IPS-NIHi11 (cell line): ENCODE measurements at places on chromosomes 6 and 20.

GRCh38 chr6:156881687-156882629 is 104.8 kb downstream of the ARID1B start:
- no peak for DNase-seq

DNA sequence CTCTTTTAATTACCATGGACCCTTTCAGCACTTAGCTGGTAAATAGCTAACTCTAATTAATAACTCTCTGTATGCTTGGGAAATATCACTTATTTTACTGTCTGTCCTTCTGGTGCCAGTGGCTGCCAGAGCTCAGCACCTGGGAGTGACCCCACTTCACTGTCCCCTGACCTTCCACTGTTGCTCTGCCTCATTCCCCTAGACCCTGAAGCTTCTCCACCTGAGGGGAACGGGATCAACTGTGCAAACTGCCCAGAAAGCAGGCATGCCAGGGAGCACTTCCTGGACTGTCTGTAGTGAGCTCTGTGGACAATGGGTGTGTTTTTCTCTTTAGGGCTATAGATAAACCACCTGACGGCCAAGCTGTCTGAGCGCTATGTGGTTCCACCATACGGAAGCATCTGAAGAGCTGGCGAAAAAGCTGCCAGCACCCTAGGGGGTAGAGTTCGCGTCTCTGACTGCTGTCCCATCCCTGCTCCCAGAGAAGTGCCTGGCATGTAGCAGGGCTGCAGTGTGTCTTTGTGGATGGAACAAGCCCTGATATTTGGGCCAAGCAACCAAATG is 106.3 kb upstream of the FOXA2 start:
- DNase-seq = no peak

- DNase-seq = peak; percentile 82
Observed at GRCh38 chr20:58843128-58843556, 7.6 kb downstream of the GNAS-AS1 start.

DNA sequence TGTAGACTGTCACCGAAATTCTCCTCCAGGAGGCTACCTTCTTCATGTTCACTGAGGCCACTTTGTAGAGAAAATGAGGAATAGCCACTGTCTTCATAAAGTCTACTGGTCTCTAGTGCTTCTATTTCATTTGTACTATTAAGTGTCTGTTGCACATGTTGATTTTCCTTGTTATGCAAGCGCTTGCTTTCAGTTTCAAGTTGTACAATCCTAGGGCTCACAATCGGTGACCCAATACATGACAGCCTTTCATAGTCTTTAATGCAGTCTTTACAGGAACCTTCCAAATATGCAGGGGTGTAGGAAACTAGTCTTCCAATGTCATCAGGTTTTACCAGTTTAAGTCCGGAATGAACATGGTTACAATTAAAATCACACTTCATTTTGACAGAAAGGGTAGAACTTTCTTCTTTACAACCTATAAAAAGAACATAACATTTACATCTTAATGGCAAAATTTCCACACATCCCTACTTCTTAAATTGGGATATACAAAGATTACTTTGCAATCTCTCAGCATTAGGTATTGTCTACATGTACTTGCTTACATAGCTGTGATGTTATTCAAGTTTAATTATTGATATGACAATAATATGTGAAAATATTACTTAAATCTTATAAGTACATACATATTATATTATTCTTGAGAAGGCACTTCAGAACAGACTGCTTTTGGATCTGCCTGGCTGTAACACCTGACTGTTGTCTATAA is 7.5 kb downstream of the FBXO5 start:
- DNase-seq = no peak

GRCh38 chr6:71533939-71534379 is 245.3 kb downstream of the OGFRL1 start:
- DNase-seq = peak; percentile 20

DNA sequence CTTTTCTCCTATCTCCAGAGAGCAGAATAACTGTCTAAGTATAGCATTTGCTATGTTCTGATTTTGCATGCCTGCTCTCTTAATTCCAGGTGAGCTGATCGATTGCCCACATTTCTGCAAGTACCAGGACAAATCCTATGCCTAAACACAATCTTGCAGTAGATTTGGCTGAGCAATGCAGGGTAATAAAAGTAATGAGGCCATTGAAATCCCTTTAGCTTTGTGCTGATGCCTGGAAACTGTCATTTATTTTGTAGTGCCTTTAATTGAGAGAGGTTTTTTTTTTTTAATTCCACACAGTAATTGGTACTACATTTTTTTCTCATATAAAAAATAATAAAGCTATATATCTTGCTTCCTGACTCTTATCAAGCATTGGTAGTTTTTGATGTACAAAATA is 252.3 kb downstream of the NKAIN2 start:
- DNase-seq = no peak

GRCh38 chr20:16050366-16050765 is 522.9 kb downstream of the KIF16B start:
- no peak for DNase-seq

DNA sequence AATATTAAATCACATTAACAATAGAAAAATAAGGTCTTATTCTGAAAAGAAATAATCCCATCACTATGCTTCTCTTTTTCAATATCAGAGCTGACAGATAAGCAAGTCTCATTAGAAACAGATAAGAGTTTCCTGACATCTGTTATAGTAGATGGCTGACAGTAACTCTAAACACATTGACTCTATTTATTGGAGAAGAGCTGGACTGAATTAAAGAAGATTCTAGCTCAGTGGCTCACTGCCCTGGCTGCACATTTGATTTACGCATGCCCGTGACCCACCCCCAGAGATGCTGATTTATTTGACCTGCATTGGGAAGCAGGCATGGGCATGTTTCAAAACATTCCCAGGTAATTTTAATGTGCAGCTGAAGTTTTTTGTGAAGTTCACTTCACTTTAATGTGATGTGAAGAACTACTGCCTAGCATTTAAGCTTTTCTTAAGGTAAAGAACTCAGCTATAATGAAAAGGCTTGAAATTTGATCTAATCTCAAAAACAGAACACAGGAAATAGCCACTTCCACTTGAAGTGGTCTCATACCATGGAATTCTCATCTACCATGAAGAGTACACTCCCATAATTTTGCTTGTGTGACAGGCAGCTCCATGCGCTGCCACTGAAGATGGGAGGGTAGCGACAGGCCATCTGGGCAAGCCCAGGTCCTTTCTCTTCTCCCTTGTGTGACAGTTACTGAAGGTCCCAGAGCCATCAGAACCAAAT is 162.3 kb downstream of the TPBG start:
- DNase-seq = no peak

DNA sequence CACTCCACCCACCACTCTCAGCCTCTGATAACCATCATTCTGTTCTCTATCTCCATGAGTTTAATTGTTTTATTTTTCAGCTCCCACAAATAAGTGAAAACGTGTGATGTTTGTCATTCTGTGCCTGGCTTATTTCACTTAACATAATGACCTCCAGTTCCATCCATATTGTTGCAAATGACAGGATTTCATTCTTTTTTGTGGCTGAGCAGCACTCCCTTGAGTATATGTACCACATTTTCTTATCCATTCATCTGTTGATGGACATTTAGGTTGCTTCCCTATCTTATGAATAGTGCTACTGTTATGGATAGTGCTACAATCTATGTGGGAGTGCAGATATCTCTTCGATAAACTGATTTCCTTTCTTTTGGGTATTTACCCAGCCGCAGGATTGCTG is 103.3 kb upstream of the PDE7B start:
- no peak for DNase-seq

- no peak for DNase-seq
Observed at GRCh38 chr6:116349216-116349615, 21.5 kb upstream of the DSE start.

- no peak for DNase-seq
Observed at GRCh38 chr6:98529364-98529763, 305.0 kb upstream of the POU3F2 start.

- DNase-seq = no peak
Observed at GRCh38 chr6:45895569-45895968, 120.1 kb downstream of the CLIC5 start.

DNA sequence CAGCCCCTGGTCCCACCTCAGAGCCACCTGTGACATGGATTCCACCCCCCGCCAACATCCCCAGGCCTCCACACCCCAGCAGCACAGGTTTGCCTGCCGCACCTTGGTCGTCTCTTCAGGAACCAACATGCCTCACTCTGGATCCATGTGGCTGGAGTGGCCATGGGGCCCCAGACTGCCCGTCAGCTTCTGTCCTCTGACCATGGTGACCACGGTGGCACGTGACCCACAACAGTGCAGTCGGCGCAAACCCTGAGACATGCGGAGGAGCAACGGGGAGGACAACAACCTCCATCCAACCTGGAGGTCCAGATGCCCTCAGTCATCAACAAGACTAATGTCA is 85.6 kb downstream of the ANKRD60 start:
- no peak for DNase-seq

DNA sequence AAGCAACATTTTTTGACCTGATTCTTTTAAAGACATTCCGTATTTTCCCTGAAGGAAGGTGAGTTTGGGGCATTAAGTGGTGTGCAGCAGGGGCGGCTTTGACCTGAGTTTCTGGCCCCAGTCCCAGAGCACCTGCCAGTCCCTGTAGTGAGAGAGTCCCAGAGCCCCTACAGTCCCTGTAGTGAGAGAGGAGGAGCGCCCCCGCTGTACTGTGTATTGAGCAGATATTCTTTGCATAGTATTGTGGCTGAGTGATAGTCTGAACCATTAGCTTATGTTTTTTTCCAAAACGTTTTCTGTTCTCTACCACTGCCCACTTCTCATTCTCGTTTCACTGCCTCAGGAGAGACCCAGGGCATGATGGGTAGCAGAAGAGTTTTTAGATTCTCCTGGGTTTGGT is 17.2 kb upstream of the SH3BGRL2 start:
- DNase-seq = no peak

DNA sequence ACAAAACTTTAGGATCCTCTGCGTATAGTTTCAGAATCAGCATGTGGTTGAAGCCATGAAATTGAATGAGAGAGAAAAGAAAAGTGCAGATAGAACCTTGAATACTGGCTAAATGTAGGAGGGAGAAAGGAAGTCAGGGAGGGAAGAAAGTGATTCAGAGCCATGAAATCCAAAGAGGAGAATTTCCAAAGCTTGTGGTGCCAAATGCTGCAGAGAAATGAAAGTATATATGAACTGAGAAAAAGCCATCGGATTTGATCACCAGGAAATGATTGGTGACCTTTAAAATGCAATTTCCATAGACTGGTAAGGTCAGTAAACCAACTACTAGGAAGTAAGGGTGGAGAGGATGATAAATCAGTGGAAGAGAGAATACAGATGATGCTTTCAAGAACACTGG is 142.3 kb downstream of the TFAP2A start:
- no peak for DNase-seq

- DNase-seq = no peak
Observed at GRCh38 chr20:19633985-19634384, 124.1 kb upstream of the RIN2 start.

GRCh38 chr20:35451295-35451694 is 4.1 kb upstream of the CEP250 start:
- no peak for DNase-seq

DNA sequence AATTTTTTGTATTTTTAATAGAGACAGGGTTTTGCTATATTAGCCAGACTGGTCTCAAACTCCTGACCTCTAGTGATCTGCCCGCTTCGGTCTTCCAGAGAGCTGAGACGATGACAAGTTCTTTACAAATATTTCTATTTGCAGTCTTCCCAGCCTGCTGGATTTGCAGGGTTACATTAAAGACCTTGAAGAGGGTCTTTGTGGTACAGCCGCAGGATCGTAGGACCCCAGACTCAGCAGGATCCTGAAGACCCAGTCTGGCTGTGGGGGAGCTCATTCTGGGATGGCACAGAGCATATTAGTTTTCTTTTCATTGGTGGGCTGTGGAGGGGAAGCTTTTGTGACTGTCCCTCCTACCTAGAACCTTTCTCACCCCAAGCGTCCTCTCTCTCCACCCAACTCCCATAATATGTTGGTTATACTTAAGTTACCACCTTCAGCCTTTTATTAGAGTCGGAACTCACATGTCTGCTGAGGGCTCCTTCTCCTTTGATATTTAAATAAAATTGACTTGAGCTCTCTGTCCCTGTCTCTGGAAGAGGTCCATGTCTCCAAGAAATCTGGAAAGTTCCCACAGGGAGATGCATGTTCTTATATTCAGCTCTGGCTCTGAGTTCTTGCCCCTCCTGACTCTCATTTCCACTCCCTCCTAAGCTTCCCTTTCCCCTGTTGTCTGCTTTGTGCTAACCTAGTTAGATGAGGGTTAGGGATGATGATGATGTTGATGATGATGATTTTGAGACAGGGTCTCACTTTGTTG is 72.0 kb downstream of the TIAM2 start:
- no peak for DNase-seq
